ENCODE measurements at places on chromosomes 4 and X.

- no peak for DNase-seq
These were observed 612 bp downstream of the CPLX1 start for GRCh38 chr4:825063-825970.

GRCh38 chrX:18149454-18149853, 71.2 kb downstream of the BEND2 start:
- no peak for DNase-seq

DNA sequence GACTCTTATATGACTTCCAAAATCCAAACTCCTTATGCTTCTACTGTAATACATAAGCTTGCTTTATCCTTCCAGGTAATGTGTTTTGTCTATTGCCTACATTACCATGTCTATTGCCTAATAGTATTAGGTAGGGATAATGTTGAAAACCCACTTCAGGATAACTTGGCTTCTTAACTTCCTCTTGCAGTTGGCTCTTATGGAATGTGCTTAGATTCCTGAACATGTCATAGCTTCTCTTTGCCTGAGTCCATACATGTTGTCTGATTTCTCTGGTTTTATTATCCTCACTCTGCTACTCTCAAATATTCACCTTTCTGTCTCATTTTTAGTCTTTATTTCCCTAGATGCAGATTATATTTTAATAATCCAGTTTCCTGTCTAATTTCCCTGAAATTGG, 599.9 kb downstream of the IL15 start:
- no peak for DNase-seq

GRCh38 chr4:10006231-10006600, 15.1 kb downstream of the SLC2A9 start:
- DNase-seq = no peak

GRCh38 chr4:114603497-114603896, 4.9 kb downstream of the UGT8 start:
- no peak for DNase-seq

GRCh38 chr4:14091966-14092365, 464.4 kb upstream of the BOD1L1 start:
- DNase-seq = no peak

- DNase-seq = no peak
These were observed 602.8 kb downstream of the INPP4B start for GRCh38 chr4:142243255-142243654.

- no peak for DNase-seq
These were observed 517 bp downstream of the LEF1 start for GRCh38 chr4:108168160-108168670.

DNA sequence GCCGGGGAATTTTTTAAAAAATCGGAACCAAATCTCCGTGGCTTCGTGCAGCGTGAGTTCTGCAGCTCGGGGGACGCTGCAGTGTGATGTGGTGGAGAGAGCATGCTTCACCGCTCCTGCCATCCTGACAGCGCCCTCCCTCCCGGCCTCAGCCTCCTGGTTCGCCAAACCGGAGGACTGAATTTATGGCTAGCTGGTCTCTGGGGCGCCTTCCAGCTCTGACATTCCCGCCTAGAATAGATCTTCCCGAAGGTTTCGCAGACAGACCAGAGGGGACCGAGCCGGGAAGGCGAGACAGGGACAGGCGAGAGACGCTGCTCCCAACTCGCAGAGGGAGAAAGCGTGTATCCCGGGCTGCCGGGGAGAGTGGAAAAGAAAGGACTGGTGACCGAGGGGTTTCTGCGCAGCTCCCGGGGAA, 25.9 kb downstream of the HOPX start:
- peak; percentile 6 for DNase-seq

DNA sequence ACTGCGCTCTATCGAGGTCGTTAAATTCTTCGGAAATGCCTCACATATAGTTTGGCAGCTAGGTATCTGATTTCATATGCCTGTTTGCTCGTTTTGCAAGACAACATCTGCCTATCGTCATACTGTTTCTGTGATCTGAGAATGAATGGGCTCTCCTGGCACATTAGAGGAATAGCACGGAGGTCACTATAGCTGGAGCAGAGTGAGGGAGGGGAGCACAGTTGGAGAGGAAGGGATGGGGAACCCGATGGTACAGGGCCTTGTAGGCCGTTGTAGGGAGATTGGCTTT, 552 bp downstream of the IKBKG start:
- no peak for DNase-seq

- no peak for DNase-seq
These were observed 28.9 kb downstream of the ARFIP1 start for GRCh38 chr4:152808670-152809069.

DNA sequence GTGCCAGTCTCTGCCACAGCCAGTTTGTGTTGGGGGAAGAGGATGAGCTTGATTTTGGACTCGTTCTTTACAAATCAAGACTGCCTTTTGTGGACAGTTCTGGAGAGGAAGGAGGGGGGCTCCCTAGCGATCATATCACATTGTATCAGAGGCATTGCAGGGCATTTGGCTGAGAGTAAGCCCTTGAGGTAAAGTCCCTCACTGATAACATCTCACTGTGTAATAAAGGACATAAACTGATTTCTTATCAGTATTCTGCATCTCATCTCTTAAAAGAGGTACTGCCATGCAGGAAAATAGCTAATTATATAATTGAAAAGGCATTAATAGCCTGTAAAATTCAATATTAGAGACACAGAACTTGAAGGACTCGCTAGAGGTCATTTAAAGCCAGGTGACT, 6.1 kb upstream of the IGFBP7 start:
- no peak for DNase-seq

DNA sequence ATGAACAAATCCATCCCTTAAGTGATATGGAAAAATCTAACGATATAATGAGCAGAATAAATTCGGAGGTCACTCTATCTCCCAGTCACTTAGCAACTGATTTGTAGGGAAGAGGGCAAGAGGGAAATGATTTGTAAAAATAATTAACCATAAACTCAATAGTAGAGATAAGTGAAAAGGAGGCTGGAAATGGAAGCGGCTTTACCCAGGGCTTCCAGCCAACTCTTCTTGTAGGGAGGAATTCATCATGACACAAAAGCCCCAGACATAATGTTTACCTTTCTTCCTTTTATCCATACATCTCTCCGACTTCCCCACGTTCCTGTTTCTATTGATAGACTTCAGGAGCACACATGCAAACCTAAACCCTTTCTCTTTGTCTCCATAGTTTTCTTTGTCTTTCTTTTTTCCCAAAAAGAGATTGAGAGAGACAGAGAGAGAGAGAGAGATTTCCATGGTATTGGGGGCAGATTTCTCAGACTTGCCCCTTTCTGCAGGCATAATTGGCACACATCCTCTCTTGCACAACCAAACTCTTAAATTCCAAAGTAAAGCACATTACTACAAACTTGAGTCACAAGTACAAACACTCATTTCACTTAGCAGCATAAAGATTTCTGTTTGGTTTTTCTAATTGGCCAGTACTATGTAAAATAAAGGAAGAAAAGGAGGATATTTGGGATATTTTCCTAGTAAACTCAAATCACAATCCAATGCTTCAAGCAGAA, 140.9 kb downstream of the MAPK10 start:
- DNase-seq = no peak

DNA sequence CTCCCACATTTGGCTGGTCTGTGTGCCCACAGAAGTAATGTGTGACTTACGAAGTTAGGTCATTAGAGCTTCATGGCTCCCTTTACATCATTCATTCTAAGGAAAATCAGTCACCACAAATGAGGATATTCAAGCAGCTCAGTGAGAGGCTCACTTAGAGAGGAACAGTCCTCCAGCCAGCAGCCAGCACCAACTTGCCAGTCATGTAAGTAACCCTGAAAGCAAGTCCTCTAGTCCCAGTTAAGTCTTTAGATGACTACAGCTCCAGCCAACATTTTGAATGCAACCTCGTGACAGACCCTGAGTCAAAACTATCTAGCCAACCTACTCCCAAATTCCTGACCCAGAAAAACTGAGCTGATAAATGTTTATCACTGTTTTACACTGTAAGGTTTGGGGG, 71.3 kb downstream of the LRBA start:
- DNase-seq = no peak

GRCh38 chr4:70538869-70539268, 20.5 kb downstream of the AMTN start:
- no peak for DNase-seq

- no peak for DNase-seq
These were observed 276.6 kb downstream of the ANK2 start for GRCh38 chr4:113325876-113326615.

- no peak for DNase-seq
These were observed 48.9 kb downstream of the CHIC2 start for GRCh38 chr4:54015423-54016030.

DNA sequence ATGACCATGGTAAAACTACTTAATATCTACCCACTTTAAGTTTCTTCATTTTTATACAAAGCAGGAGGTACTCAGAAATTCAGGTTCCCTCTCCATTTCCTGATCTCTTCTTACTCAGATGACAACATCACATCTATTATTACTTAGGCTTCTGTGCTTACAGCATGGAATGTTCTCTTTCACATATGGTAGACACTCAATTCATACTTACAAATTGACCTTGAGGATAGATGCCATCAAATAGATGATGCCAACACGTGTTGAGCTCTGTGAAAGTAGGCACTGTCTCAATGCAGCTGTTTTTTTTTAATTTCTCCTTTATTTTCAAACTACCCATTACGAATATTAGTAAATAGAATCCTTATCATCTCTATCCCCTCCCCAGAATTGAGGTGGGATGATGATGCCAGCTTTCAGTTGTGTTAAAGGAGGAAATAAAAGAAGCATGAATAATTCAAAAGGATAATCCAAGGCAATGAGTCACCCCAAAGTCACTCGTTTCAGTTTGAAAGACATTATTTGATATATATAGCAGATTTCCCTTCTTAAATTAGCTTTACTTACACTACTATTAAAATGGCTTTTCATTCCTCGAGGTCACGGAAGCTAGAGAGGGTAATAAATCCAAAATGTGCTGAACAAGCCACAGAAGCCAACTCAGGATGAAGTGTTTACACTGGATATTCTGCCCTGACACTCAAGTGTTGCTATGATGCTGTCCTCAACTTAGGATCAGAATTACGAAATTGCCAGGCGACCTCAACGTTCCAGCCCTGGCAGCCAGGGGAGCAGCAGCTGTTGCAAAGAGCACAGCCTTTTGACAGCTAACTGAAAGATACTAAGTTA, 124.2 kb upstream of the EOLA2 start:
- no peak for DNase-seq

DNA sequence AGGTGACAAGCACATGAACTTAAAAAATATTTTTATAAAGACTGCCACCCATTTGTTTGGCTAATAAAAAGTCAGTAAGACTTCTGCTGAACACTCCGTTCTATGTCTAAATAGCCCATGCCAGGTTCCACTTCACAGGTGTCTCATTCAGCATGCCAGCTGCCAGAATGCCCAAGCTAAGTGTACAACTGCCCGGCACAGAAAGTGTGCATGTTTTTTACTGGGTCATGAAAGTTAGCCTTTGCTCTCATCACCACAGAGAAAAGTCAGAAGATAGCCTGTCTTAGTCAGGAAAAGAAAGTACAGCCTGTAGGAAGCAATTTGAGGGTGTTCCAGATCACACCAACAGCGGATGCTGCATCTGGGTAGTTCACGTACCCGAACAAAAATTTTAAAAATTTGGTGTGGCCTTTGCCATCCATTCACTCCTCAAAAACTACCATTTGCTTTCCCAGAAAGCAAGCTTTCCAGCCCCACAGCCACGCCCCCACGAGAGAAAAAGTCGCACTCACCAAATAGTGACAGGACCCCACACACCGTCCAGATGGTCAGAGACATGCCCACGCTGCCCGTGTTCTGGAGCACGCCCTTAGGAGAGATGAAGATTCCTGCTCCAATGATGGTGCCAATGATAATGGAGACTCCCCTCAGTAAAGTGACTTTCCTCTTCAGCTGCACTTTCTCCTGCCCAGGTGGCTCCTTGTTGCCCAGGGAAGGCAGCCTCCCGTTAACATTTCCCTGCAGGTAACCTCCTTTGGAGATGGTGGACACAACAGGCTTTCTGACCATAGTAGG, 671 bp downstream of the SLC7A11 start:
- no peak for DNase-seq

GRCh38 chrX:10467793-10468192, 152.6 kb downstream of the MID1 start:
- DNase-seq = no peak

DNA sequence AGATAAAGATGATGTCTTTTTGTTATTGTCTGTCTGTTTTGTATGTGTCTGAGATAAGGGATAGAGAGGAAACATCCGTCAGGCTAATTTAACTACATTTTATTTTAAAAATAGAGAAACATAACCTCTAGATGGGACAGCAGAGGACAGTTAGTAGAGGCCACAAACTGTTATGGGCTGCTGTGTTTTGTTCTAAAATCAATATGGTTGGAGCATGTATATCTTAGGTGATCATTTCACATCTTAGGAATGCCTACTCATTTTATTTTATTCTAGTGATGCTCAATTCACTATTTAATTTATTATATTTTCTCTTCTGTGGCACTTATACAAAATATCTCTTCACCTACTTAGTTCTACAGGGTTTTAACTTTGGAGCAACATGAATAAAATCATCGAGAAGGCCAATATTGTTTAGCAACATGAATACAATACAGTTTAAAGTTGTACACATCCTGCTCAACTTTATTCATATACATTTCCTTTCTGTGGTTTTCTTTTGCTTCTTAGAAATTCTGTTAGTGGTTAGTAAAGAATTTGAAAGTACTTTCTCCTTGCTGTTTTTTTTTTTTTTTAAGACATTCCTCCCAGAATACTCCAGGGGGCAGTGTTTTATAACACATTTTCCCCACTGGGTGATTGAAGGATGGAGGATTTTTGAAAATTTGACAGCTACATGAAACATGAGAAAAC, 392.9 kb downstream of the UNC5C start:
- no peak for DNase-seq

DNA sequence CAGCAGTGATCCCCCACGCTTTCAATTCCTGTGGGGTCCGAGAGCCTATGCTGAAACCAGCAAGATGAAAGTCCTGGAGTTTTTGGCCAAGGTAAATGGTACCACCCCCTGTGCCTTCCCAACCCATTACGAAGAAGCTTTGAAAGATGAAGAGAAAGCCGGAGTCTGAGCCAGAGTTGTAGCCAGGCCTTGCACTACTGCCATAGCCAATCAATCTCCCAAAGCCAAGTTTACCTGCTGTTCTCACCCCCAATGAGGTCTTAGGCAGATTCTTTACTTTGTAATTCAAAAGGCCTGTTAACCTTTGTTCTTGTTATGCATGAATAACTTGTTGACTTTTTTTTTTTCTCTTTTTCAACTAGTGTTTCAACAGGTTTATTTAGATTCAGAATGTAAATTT, 4.0 kb downstream of the MAGEB2 start:
- DNase-seq = no peak

Measured in activated CD4-positive, alpha-beta T cell treated with anti-CD3 and anti-CD28 coated beads, Interleukin-2, amount 50 U/mL, for 24 hours (primary cell).